Peyer's patch (tissue), 4 donors: ENCODE measurements at places on chromosomes 12 and 14. TPM values are rescaled to one million over a fixed set of nuclear protein-coding genes. Genes with fewer than 3 reads are reported as not detected.

SSTR1 gene
- total RNA-seq: 13.1 TPM

RTL1 gene
- not detected for total RNA-seq

FAM90A1 gene
- 5.8 TPM for total RNA-seq

SMOC1 gene
- total RNA-seq: 0.38 TPM

- H3K27ac ChIP-seq: no peak overlapping the region
- H3K36me3 ChIP-seq: no peaks in the 10 kb centered on the region
- no peaks in the 10 kb centered on the region for H3K27me3 ChIP-seq
- no peak overlapping the region for H3K4me3 ChIP-seq
- H3K4me1 ChIP-seq: no peaks in the 10 kb centered on the region
Measured at GRCh38 chr12:10163084-10163483, 8.8 kb downstream of the OLR1 start.

GRCh38 chr12:54824402-54824801, 29.9 kb upstream of the MUCL1 start:
- no peak for DNase-seq
- H3K4me1 ChIP-seq: no peaks in the 10 kb centered on the region
- H3K36me3 ChIP-seq: no peaks in the 10 kb centered on the region
- no peak overlapping the region for H3K4me3 ChIP-seq
- no peak overlapping the region for H3K27ac ChIP-seq

- no peak overlapping the region for H3K27ac ChIP-seq
- no peaks in the 10 kb centered on the region for H3K27me3 ChIP-seq
- no peaks in the 10 kb centered on the region for H3K4me1 ChIP-seq
- no peak for DNase-seq
- H3K36me3 ChIP-seq: no peaks in the 10 kb centered on the region
- no peak overlapping the region for H3K4me3 ChIP-seq
Measured at GRCh38 chr14:106455026-106455425, 928.6 kb downstream of the TMEM121 start.

GRCh38 chr12:770479-770878, 18.1 kb downstream of the WNK1 start:
- H3K27me3 ChIP-seq: no peaks in the 10 kb centered on the region
- no peak overlapping the region for H3K27ac ChIP-seq

DNA sequence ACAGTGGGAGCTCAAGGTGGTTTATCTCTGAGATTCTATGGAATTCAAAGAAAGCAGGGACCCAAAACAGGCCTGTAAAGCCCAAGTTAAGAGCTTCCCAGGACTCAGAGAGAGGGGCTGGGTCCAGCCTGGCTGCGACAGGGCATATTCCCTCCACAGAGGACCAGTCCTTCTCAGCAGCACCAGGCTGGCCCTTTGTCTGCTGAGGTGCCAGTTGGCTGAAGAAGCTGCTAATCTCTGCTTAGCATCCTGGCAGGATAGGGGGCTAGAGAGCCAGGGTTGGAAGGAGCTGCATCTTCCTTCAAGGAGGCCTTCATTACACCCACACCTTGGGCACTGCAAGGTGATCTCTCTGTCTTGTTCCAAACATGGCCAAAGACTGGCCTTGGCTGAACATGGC, 68.3 kb upstream of the TUNAR start:
- no peak overlapping the region for H3K27ac ChIP-seq
- DNase-seq: no peak
- no peaks in the 10 kb centered on the region for H3K27me3 ChIP-seq
- H3K4me1 ChIP-seq: no peaks in the 10 kb centered on the region

DNA sequence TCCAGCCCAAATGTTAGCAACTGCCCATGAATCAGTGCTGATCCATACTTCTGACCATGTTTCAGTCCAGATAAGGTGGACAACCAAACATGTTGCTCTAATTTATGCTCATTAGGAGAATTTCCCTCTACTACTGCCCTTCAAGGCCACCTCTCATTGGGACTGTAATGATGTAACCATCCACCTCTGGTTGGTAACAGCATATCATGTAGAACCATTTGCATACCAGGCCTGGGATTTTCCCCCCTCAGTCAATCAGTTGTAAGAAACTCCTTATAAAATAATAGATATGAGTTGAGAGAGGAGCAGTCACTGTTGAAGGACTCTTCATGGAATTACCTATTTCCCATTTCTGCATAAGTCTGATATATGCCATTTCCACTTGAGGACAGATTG, 17.8 kb upstream of the YAF2 start:
- H3K4me3 ChIP-seq: no peak overlapping the region
- no peaks in the 10 kb centered on the region for H3K4me1 ChIP-seq
- H3K27ac ChIP-seq: no peak overlapping the region

GRCh38 chr14:74705613-74706500, 7.0 kb downstream of the AREL1 start:
- no peak overlapping the region for H3K27ac ChIP-seq
- DNase-seq: no peak
- no peaks in the 10 kb centered on the region for H3K4me1 ChIP-seq
- H3K36me3 ChIP-seq: no peaks in the 10 kb centered on the region

DNA sequence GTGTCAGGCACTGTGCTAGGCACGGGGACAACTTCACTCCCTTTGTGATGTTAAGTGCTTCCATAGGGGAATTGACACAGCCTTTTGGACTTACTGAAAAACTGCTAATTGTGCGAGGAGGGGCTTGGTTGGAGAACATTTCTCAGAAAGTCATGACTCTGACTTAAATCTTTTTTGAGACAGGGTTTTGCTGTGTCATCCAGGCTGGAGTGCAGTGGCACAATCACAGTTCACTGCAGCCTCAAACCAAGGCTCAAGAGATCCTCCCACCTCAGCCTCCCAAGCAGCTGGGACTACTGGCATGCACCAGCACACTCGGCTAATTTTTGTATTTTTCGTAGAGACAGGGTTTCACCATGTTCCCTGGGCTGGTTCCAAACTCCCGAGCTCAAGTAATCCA, 10.2 kb upstream of the LTBP2 start:
- no peaks in the 10 kb centered on the region for H3K27me3 ChIP-seq
- H3K36me3 ChIP-seq: no peaks in the 10 kb centered on the region
- no peak overlapping the region for H3K4me3 ChIP-seq
- no peak overlapping the region for H3K27ac ChIP-seq
- H3K4me1 ChIP-seq: peaks cover 33% of the 10 kb centered on the region
